ENCODE measurements at places on chromosomes 5 and 9. TPM values are rescaled to one million over a fixed set of nuclear protein-coding genes. Genes with fewer than 3 reads are reported as not detected.

- no peaks in the 10 kb centered on the region for H3K36me3 ChIP-seq
- H3K27ac ChIP-seq = no peak overlapping the region
- H3K4me3 ChIP-seq = no peak overlapping the region
- peaks cover 10% of the 10 kb centered on the region for H3K27me3 ChIP-seq
- no peak for DNase-seq
- H3K4me1 ChIP-seq = no peaks in the 10 kb centered on the region
These were observed 123.1 kb upstream of the ANKRD55 start for GRCh38 chr5:56356121-56356835.

- no peak overlapping the region for H3K4me3 ChIP-seq
- no peak for DNase-seq
- H3K27me3 ChIP-seq = peaks cover 17% of the 10 kb centered on the region
- no peaks in the 10 kb centered on the region for H3K36me3 ChIP-seq
- H3K4me1 ChIP-seq = peaks cover 2% of the 10 kb centered on the region
These were observed 247.8 kb upstream of the NR4A3 start for GRCh38 chr9:99573886-99574285.

GRCh38 chr5:135399794-135400542 is 937 bp upstream of the MACROH2A1 start:
- H3K36me3 ChIP-seq = peaks cover 5% of the 10 kb centered on the region
- H3K27ac ChIP-seq = peak overlapping the region; percentile 87
- no peak for DNase-seq

- DNase-seq = no peak
- peaks cover 14% of the 10 kb centered on the region for H3K27me3 ChIP-seq
- H3K4me1 ChIP-seq = no peaks in the 10 kb centered on the region
- H3K27ac ChIP-seq = no peak overlapping the region
- no peaks in the 10 kb centered on the region for H3K36me3 ChIP-seq
These were observed 57.3 kb upstream of the WWC1 start for GRCh38 chr5:168234133-168234532.

- H3K4me1 ChIP-seq = peaks cover 20% of the 10 kb centered on the region
- DNase-seq = no peak
- H3K36me3 ChIP-seq = no peaks in the 10 kb centered on the region
These were observed 132.0 kb downstream of the LIFR start for GRCh38 chr5:38424148-38425060.

DNA sequence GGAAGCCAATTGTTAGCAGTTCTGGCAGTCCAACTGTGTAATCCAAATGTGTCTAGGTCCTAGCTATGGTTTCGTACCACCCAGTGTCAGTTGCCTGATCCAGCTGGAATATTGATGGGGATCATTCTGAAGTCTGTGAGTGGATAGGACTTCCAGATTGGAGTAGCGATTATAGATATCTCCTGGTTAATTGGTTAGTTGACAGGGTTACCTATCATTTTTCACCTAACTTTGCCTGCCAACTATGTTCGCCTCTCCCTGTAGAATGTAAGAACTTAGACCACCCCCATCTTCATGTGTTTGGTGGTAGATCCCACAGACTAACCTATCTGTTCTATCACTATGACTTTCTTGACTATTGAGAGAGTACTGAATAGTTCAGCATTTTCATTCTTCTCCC is 59.9 kb downstream of the TEK start:
- no peaks in the 10 kb centered on the region for H3K27me3 ChIP-seq
- no peaks in the 10 kb centered on the region for H3K4me1 ChIP-seq
- H3K27ac ChIP-seq = no peak overlapping the region
- DNase-seq = no peak
- no peaks in the 10 kb centered on the region for H3K36me3 ChIP-seq

- H3K36me3 ChIP-seq = no peaks in the 10 kb centered on the region
- no peaks in the 10 kb centered on the region for H3K27me3 ChIP-seq
- DNase-seq = no peak
- peaks cover 2% of the 10 kb centered on the region for H3K4me1 ChIP-seq
- no peak overlapping the region for H3K27ac ChIP-seq
These were observed 35.6 kb downstream of the MEF2C start for GRCh38 chr5:88847420-88847819.

The PCDHB14 gene
- total RNA-seq = not detected

All from activated CD8-positive, alpha-beta memory T cell treated with anti-CD3 and anti-CD28 coated beads, Interleukin-2, amount 10 ng/mL, durations not matched to agents 7 days and 5 days (primary cell).